ENCODE measurements at places on chromosomes 12 and 14. TPM values are rescaled to one million over a fixed set of nuclear protein-coding genes. Genes with fewer than 3 reads are reported as not detected.

Gene LBHD2
- total RNA-seq: not detected

Gene TROAP
- total RNA-seq: 103 TPM

Gene SYCP3
- total RNA-seq: not detected

GRCh38 chr12:46415552-46415951 is 43.0 kb upstream of the SLC38A2 start:
- H3K4me3 ChIP-seq: no peak overlapping the region
- no peak for DNase-seq
- H3K27me3 ChIP-seq: no peaks in the 10 kb centered on the region

DNA sequence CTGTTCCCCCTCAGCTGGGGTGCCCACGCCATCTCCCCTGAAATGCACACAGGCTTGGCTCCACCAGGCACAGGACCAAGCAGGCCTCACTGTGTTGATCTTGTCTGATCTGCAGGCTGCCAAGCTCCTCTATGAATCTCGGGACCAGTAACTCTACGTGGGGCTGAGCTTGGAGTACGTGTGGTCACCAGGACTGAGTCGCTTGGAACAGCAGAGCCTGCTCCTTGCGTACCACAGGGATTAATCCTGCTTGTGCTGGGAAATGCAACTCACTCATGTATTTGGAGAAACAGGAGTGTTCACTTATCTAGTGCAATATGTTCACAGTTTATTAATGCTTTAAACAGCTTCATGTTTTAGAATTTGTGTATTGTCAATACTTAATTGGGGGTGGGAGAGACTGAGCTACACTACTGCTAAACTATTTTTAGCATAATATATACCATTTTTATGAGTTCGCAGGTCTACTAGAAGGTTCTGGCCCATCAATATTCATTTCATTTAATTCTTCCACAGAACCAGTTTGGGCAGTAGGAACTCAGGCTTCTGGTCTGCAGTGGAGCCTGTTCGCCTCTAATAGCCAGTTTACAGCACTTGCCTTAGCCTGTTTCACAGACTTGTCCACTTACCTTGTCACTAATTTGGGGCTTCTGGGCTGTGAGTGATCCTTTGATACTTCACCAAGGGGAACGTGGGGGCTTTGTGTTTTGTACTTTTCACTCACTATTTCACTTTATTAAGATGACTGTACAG is 17.4 kb downstream of the ZFYVE21 start:
- no peak overlapping the region for H3K4me3 ChIP-seq
- no peaks in the 10 kb centered on the region for H3K4me1 ChIP-seq
- H3K27ac ChIP-seq: no peak overlapping the region

- peaks cover 21% of the 10 kb centered on the region for H3K4me1 ChIP-seq
- DNase-seq: no peak
- no peaks in the 10 kb centered on the region for H3K36me3 ChIP-seq
- no peak overlapping the region for H3K27ac ChIP-seq
These were observed 54.0 kb upstream of the CDKN3 start for GRCh38 chr14:54342806-54343205.

- no peak overlapping the region for H3K4me3 ChIP-seq
- H3K4me1 ChIP-seq: peaks cover 20% of the 10 kb centered on the region
- H3K36me3 ChIP-seq: no peaks in the 10 kb centered on the region
- no peak overlapping the region for H3K27ac ChIP-seq
- no peaks in the 10 kb centered on the region for H3K27me3 ChIP-seq
These were observed 2.0 kb upstream of the ART4 start for GRCh38 chr12:14845350-14845750.

Measured in PC-3 (cell line).